ENCODE measurements at places on chromosomes 2 and 18. TPM values are rescaled to one million over a fixed set of nuclear protein-coding genes. Genes with fewer than 3 reads are reported as not detected.

DNA sequence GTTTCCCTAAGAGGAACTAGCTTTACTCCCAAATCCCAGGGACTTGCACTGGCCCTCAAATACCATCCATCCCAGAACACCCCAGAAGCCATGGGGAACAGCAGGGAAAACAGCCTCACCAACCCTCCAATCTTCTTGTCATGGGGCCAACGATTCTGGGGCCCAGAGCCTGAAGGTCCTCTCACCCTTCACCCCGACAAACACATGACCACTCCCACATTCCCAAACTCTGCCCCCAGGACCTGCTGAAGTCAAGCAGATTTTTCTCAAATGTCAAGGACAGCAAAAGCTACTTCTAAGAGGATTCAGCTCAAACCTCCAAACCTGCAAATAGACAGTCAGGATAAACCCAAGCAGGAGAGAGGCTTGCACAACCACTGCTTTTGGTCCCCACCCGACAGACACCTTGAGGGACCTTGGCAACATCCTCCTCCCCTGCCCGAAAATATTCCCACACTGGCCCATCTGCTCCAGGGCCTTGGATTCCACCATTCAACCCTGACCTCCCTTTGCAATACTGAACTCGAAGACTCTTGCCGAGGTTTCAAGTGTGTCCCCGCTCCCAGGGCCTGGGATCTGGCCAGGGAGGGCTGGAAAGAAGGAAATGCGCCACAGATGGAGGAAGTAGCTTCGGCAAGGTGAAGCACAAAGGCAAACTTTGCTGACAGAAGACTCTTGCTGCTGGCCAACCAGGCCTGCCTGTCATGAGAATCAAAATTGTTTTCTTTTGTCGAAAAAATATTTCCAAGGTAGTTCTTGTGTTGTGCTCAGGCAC is 143.3 kb downstream of the ZFP36L2 start:
- no peak for DNase-seq

ZNF638 gene
- 69.7 TPM for total RNA-seq

GRCh38 chr2:217735899-217736298 is 266.9 kb downstream of the TNS1 start:
- DNase-seq = no peak

DNA sequence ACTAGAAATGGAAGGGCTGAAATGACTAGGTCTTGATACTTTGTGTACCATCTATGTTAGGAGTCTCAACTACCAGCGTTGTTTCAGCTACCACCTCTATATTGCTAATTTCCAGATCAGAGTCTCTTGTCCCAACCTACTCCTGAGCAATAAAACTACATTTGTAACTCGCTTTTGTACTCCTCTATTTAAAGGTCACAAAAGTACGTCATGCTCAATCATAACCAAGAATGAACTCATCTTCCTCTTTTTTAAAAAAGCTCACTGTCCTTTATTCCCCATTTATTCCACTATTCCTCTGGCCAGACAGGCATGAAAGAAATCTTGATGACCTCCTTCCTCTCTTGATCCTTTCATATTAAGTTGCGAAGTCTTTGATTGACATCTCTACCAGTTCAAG is 11.2 kb upstream of the MATN3 start:
- DNase-seq = no peak

FBXO15 gene
- total RNA-seq = 2.4 TPM

DNA sequence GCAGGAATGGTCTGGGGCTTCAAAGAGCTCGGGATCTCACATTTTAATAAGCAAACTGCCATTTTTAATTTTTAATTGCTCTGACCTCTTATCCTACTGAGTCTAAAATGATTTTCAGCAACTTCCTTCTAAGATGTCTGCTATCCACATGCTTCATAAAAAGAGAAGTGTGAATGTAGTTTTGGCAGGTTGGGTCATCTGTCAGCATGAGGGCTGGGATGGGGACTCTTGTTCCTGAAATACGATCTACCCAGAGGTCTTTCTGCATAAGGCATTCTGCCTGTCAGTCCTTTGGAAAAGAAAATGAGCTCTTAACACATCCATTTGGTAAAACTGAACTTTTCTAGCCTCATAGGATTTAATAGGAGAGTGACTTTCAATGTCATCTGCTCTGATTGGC is 252.8 kb upstream of the APCDD1 start:
- DNase-seq = no peak

DNA sequence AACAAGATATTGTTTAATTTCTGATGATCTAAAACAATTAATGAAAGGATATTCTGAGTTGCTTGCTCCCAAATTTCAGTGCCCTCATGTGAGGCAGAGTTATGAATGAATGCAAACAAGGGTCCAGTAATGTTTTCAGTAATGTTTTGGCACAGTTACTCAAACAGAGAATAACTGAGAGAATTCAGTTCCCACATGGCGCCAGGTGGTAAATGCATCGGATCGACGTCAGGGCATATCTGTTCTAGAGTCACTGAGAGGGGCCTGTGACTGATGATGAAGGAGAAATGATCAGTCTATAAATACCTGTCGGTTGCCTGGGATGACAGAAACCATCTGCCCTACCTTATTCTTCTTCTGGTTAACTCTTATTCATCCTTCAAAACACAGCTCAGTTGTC is 81.4 kb downstream of the KCNS3 start:
- DNase-seq = no peak

DNA sequence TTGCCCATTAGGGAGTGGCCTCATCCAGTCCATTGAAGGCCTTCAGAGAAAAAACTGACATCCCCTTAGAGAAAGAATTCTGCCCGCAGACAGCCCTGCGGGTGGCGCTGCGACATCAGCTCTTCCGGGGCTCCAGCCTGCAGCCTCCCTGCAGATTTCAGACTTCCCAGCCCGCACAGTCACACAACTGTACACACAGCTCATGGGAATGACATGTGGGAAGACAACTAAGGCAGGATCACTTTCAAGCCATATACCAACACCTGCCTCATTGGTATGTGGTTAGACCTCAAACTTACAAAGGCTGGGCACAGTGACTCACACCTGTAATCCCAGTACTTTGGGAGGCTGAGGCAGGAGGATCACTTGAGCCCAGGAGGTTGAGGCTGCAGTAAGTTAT is 24.8 kb upstream of the TUBB6 start:
- no peak for DNase-seq

PMAIP1 gene
- total RNA-seq = 26.4 TPM
